Tibial artery (tissue), 4 donors: ENCODE measurements at places on chromosomes 7 and 10.

GRCh38 chr7:101235522-101235921, 2.1 kb downstream of the CLDN15 start:
- DNase-seq = no peak

- DNase-seq = no peak
Measured at GRCh38 chr7:42253316-42253715, 16.3 kb upstream of the GLI3 start.

- DNase-seq = no peak
Measured at GRCh38 chr10:119651514-119652360, 557 bp downstream of the BAG3 start.

GRCh38 chr10:117007080-117007479, 2.1 kb upstream of the SHTN1 start:
- DNase-seq = no peak

DNA sequence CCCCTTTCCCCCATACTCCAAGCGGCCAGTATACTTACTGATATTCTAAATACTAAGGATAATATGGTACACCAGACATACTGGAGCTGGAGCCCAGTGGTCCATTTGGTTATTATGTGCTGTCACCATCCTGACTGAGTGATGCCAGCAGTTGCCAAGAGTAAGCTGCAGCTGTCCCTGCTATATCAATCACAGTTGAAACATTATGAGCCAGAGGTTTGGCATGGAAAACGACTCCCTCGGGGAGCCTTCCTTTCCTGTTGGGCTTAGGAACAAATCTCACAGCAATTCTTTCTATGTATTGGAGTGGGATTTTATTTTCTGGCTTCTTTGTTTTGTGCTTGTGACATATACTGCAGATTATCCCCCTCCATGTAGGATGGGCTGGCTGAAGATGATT, 32.6 kb downstream of the STRIP2 start:
- DNase-seq = no peak
